T-helper 2 cell (primary cell): ENCODE measurements at places on chromosomes 13 and 19.
A peak's percentile ranks its signal among the peaks of the same experiment; 100 is the strongest.

GRCh38 chr19:33192010-33192409, 2.1 kb upstream of the LRP3 start:
- no peak for DNase-seq

DNA sequence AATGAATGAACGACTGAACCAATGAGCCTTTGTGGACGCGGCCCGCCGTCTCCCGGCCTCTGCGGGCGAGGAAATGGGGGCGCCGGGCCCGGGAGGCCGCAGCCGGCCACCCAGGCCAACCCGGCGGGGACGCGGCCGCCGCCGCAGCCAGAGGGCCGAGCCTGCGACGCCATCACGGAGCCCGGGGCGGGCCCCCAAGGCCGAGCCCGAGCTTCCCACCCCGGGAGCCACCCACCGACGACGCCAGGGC, 216 bp downstream of the SUGP2 start:
- DNase-seq = no peak

- peak; percentile 77 for DNase-seq
These were observed at the start of gene ZNF793 for GRCh38 chr19:37506387-37507166. ZNF793 (plus strand) TSS chr19:37506939; CDS start chr19:37523440, 16,501 bp downstream.

- no peak for DNase-seq
These were observed 1569.7 kb upstream of the SLC10A2 start for GRCh38 chr13:104635879-104636278.

GRCh38 chr13:46622630-46623256, 69.8 kb downstream of the LRCH1 start:
- no peak for DNase-seq

DNA sequence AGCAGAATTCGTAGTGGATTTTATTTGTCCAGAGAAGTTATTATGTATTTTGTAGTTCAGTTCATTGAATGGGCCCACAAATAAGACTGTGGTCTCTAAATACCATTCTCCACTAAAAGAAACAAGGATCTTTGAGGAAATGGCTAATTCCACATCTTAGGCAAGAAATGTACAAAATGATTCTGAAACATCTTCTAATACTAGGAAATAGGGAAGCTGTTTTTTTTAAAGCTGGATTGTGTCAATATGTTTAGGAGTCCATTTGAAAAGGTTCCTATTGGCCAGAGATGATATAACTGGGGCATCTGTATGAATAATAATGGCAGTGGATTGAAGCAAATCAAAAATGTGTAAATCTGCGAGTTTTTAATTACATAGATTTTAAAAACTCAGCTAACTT, 88.5 kb upstream of the SIAH3 start:
- no peak for DNase-seq

DNA sequence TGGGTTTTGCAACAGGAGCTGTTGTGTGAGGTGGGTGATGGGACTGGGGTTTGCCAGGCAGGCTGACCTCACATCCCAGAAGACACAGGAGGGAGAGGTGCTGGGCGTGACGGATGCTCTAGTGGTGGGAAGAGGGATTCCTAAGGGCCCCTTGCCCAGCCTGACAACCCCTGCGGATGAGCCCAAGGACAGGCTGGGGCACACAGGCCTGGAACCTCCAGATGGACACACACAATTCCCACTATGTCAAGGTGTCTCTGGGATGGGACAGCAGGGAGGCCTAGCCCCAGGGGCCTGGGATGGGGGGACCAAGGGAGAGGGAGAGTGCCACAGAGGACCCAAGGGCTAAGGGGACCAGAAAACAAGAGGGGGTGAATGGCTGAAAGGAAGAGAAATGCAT, 191.5 kb downstream of the ZNF536 start:
- no peak for DNase-seq

GRCh38 chr19:2603334-2603733, 99.2 kb downstream of the GNG7 start:
- DNase-seq = no peak

- no peak for DNase-seq
These were observed 15.9 kb downstream of the DCLK1 start for GRCh38 chr13:36115306-36115705.

DNA sequence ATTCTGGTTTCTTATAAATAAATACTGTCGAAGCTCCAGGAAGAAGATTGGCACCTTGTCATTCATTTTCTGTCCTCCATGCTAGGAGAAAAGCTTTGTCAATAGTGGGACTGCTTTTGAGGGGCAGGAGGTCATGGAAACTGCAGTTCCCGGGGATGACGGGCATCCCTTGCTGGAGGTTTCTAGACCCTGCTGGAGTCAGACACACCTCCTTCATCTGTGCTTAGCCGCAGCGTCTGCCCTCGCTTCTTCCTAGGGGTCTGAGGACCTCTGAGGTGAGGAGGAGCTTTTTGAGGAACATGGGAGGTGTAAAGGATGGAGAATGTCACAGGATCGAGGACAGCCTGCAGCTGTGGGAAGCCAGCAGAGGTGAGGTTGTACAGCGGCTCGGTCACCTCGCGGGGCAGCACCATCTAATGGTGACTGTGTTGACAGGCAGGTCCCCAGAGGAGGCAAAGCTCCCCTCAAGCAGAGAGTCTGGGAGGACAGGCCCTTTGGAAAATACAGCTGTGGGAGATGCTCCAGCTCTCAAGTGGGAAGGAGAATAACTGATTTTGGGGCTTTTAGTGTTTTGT, 172.7 kb upstream of the RNF113B start:
- DNase-seq = no peak

DNA sequence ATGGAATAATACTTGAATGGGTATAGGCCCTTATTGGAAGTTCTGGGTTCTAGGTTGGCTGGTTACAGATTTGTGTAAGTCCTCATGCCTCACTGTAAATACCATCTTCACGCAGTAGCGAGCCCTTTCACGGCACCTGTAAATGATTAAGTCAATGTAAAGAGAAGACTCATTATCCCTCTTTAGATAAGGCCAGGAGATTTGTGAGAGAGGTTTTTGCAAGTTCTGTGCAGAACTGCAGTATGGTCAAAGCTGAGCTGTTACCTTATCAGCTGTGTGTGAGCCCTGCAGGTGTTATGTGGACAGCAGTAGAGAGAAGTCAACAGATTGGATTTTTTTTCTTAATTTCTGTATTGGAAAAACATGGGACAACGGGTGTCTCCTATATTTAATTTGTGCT, 141.6 kb downstream of the SHISA2 start:
- no peak for DNase-seq

DNA sequence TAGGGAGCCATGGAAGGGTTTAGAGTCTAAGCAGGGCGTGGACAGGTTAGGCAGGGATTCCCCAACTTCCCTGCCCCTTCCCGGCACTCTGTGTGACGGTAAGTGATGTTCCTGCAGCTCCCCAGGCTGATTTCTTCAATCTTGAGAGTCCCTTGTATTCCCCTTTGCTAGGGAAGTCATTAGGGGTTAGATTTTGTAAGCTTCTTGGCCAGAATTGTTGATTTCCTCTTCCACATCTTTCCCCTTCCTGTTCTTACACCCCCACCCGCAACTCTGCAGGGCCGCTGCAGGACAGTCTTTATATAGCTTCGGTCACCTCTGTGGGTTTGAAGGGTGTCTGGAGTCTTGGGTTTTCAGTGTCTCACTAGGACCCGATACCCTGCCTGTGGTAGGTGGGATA, 10.6 kb upstream of the ADGRE1 start:
- DNase-seq = no peak

DNA sequence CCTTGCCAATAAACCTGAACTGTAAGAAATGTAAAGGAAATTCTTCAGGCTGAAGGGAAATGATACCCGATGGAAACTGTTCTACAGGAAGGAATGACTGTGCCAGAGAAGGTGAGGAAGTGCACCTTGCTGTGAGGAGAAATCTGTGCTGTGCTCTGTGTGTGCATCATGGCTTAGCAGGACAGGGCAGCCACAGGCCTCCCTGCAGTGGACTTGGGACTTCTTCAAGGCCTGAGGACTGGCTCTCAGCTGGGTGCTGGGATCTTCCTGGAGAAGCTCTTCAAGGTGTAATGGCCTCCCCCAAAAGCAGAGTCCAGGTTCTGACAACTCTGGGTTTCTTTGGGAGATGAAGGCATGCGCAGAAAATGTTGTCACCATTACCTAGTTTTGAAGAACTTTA, 145.1 kb downstream of the UQCRFS1 start:
- no peak for DNase-seq

- DNase-seq = no peak
These were observed 12.9 kb upstream of the RFXAP start for GRCh38 chr13:36806102-36806501.

DNA sequence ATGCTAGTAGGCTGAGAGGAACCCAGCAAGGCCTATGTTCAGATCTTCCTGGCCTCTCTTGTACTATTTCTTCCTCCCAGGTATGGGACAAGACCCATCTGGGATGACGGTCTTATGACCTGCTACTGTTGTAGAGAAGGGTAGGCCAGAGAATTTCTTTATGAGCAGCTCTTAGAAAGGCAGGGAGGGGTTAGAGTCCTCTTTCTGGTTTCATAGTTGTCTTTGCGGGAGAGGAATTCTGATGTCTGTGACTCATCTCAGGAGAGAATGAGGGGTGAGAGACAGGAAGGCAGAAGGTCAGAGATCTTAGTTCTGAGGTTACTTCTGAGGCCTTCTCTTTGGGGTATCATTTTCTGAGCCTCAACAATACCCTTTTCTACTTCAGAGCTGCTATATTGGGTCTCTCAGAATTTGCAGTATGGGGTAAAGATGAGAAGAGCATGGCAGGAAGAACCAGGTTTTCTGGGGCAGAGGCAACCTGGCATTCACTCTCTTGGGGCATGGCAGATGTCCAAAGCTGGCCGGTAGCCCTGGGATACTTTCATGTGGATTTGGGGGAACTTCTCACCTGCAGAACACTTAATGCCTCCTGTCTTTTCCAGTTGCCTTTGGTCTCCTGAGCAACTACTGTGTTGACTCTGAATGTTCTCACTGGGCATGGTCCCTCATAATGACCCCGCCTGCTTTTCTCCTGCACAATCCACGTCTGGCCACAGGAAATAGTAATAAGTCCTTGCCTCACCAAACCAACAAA, 154.4 kb downstream of the GGACT start:
- no peak for DNase-seq

- no peak for DNase-seq
These were observed 162.4 kb downstream of the DCT start for GRCh38 chr13:94317063-94317491.

- no peak for DNase-seq
These were observed 21.4 kb upstream of the UPF3A start for GRCh38 chr13:114259974-114260373.

DNA sequence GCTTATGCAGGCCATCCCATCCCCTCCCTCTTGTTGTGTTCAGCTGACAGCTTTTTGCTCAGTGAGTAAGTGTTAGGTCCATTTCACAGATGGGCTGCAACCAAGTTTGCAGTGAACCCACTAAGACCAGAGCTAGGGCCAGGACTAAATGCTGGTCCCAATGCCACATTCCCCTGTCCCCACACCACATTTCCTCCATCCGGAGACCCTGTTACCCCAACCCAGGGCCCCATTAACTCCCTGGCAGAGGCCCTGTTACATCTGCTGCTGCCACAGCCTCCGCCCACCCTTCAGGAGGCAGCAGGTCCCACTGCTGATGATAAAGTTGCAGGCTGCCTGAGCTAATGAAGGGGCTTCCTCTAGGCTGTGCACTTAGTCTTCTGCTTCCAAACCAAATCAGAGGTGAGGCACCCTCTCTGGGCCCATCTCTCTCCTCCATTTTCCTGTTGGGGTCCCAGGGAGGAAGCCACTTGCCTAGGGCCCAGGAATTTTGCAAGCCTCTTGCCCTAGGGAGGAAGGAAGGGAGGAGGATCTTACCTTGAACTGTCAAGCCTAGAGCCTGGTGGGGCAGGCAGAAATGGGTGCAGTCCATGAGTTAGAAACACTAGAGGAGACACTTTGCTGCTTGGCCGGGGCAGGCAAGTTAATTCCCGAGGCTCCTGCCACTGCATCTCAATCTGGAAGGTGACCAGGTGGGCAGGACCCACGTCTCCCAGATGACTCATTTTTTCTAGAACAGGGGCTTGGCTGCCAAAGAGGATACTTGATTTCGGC, 3.4 kb upstream of the USF2 start:
- no peak for DNase-seq

- no peak for DNase-seq
These were observed 838 bp upstream of the ATP4B start for GRCh38 chr13:113658836-113659235.

DNA sequence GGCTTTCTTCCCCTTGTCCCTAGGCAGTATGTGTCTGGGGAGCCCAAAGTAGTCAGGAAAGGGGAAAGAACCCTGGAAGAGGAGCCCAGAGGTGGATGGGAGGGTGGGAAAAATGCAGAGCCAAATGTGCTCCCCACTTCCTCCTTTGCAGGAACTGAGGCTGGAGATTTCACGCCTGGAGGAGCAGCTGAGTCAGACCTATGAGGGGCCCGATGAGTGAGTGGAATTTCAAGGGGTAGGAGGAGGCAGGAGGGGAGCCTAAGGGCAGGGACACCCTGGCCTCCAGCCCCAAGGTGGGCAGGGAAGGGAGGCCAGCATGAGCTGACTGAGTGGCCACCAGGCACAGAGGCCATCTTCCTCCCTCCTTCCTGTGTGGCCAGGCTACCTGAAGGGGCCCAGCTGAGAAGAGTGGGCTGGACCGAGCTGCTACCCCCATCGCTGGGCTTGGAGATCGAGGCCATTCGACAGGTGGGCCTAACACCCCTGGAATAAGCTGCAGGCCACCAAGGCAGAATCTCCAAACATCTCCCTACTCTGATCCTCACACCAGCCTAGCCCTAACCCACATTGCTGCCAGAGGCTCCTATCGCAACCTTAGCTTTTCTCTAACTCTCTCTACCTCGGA, 14.3 kb downstream of the PTH2 start:
- no peak for DNase-seq

GRCh38 chr13:30880151-30880855, 25.8 kb upstream of the MEDAG start:
- no peak for DNase-seq

GRCh38 chr13:75749407-75749806, 113.3 kb downstream of the LMO7 start:
- DNase-seq = no peak
